ENCODE measurements at places on chromosomes 5 and 9.

- no peak for DNase-seq
These were observed 11.1 kb upstream of the S100Z start for GRCh38 chr5:76838481-76839261.

DNA sequence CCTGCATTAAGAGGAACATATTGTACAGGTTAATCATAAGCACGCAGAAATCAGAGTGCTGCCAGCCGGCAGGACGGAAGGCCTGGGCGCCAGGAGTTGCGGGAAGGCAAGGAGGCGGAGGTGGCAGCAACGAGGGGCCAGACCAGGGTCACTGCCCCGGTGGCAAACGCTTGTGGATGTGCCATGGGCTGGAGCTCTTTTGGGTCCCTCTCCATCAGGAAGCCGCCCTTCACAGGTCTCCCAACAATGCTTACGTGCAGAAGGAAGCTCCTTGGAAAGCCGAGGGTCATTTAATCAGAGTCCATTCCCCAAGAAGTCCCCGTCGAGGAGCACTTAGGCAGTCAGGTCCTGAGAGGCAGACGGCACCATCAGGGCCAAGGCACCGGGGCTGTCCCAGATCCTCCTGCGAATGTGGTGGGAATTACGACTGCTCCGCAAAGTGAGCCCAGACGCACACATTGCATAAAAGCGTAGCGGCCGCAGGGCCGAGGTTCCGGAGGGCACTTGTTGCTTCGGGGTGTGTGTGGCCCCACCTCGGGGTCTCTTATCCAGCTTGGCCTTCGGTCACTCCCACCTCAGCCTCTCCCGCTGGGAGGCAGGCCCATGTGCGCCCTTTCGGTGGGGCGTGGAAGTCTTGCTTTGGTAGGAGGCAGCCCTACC, 20.5 kb downstream of the MRPL36 start:
- no peak for DNase-seq

DNA sequence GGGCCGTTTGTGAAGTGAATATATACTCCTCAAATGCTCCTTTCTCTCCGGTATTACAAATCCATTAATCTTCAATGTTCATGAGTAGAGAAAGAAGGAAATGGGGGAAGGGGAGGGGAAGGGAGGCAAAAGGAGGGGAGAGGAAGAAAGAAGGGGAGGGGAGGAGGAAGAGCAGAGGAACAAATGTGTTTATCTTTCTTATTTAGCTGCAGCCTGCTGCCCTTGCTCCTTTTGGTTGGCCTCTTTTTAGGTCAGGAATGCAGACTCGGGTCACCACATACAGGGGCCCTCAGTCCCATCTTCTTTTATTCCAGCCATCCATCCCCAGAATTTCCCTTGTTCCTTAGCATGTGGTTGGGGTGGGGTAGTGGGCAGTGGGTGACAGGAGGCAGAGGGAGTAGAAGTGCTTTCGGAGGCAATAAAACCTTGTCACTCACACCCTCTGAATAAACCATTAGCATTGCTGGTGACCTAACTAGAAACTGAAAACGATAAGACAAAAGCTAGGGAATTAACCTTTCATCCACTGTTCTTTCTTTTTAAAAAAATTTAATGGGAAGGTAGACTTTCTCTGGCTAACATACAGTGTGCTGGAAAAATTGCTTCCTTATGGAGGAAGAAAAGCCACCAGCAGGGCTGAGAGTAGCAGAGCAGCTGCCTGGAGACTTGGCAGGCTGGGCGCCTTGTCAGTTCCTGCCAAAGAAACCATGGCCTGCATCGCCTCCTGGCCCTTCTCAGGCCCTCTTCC, 16.8 kb upstream of the PRLR start:
- no peak for DNase-seq

GRCh38 chr9:121368745-121369144, 1.3 kb downstream of the STOM start:
- DNase-seq: no peak

DNA sequence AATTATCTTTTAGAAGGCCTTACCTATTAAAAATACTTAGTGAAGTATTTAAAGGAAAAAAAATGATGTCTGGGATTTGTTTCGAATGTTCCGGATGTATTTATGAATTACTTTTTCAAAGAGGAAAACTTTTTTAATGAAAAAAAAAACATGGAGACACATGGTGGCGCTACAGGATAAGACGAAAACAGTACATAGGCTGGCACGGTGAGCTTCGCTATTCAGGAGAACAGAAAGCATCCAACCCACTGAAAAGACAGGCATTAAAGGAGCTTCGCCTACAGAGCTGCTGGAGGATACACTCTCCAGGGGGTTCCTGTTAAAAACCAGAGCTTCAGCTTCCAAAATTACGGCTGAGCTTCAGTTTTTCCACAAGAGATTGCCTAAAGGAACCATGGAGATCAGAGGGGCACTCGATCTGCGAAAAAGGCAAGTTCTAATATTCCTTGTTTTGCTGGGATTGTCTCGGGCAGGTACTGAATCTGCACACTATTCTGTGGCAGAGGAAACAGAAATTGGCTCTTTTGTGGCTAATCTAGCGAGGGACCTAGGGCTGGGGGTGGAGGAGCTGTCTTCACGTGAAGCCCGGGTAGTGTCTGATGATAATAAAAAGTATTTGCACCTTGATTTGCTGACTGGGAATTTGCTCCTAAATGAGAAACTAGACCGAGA, at the start of gene PCDHB14:
TSS of gene PCDHB14 (plus strand) at position 232 of the 672 bp plus-strand sequence. CDS start at position 395, 163 bp downstream.
- DNase-seq: no peak

DNA sequence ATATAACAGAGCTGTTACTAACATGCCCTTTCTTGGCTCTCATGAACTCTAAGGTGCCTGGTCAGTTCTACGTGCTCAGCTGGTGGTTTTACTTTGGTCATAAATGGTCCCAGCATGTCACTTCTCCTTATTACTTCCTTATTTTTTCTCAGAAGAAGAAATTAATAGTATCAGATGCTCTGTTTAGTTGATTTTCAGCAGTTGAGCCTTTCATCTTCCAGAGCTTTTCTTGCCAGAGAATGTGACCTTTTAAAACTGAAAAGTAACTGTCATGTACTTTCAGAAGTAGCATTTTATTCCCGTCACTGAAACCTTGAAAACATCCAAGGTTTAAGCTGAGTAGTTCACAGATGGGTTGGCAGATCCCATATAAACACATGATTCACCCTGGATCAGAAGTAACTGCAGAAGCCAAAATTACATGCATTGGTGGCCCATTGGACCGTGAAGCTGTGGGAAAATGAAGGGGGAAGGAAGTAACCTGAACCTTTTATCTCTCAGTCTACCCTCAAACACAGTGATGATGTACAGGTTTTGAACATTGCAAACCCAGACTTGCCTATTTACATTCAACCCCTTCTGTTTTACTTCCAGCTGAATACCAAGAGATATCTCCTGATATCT, 50.5 kb downstream of the HACD4 start:
- no peak for DNase-seq

- no peak for DNase-seq
These were observed 137.1 kb downstream of the ARL15 start for GRCh38 chr5:54173251-54173650.

GRCh38 chr9:16147726-16148125, 594.9 kb downstream of the CCDC171 start:
- no peak for DNase-seq

- no peak for DNase-seq
These were observed 1696.0 kb upstream of the WWC1 start for GRCh38 chr5:166595274-166595951.

GRCh38 chr5:180122875-180123274, 51.3 kb upstream of the RNF130 start:
- no peak for DNase-seq

DNA sequence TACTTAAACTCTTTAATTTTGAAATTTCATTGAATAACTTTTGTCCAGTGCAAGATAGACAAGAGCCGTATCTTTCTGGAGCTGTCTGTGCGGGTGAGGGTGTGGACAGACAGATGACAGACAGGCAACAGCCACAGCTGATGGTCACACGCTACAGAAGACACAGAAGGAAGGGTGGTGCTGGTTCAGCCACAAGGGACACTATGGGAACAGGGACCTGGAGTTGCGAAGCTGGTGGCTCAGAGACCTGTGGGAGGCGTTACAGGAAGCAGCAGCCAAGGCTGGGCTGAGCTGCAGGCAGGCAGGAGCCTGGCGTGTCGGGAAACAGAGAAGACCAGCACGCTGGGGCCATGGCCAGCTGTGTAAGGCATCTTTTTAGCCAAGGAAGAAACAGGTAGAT, 104.4 kb downstream of the WNK2 start:
- DNase-seq: no peak

GRCh38 chr5:154086641-154087040, 47.9 kb downstream of the MFAP3 start:
- no peak for DNase-seq

- no peak for DNase-seq
These were observed 22.9 kb downstream of the OR2V2 start for GRCh38 chr5:181170237-181170825.

DNA sequence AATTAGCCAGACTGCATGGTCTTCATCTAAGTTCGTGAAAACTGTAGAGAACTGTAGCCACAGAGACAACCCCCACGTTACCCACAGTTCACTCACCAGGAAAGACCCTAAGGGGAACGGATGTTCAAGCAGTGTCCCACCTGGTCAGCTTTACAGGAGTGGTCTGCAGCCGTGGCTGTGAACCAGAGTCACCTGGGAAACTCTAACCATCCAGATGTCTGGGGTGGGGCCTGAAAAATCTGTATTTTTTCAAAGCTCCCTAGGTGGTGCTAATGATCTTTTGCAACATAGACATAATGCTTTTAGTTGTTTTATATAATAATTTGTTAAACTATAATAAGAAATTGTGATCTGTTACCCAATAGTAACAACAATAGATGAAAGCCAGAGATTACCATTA, 47.7 kb upstream of the ANGPTL2 start:
- DNase-seq: no peak

GRCh38 chr9:91814753-91815152, 135.3 kb downstream of the ROR2 start:
- no peak for DNase-seq

DNA sequence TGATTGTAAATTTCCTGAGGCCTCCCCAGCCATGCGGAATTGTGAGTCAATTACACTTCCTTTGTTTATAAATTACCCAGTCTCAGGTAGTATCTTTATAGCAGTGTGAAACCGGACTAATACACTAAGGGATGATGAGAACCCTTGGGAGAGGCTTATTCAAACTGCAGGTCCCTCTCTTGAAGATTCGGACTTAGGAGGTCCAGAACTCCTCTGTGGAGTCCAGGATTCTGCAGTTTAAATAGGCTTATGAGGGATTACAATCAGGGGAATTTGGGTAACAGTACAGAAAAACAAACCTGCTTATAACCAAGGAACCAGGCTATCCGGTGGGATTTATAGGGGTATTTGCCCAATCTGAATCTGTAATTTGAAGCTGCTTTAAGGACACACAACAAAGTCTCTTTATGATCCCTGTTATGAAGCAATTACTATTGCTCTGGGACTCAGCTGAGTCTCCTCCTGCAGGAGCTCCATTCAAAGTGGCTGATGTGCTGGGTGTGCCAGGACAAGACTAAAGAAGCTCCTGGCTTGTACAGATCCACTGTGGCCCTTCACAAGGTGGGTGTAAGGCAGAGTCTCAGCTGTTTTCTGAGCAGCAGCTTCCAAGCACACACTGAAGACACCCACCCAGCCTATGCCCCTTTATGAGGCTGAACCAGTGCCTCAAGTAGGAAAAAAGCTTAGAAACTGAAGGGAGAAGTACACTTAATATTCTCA, 41.8 kb upstream of the LHFPL2 start:
- DNase-seq: no peak

- DNase-seq: no peak
These were observed 52.9 kb downstream of the MAPKAP1 start for GRCh38 chr9:125654121-125654520.

DNA sequence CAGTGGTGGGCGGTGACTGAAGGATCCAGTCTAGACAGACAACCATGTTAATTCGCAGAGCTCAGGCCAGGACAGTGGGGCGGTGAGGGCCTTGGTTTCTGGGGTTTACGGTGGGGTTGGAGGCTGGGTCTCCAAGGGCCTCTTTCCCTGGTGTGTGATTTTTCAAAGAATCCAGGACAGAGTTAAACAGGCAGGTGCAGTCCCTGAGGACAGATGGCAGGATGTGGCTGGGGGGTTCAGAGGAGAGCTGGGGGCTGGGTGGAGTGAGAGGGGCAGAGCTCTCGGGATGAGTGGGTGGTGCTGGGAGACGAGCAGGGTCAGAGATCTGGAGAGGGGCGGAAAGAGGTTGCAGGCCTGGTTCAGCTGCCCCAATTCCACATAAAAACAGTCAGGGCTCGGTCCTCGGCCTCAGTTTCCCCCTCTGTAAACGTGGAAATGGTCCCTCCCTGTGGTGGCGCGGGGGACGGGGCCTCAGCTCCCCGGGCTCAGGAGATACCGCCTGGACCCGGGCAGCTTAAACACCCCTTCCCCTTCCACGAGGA, 145.9 kb downstream of the GAPVD1 start:
- no peak for DNase-seq

DNA sequence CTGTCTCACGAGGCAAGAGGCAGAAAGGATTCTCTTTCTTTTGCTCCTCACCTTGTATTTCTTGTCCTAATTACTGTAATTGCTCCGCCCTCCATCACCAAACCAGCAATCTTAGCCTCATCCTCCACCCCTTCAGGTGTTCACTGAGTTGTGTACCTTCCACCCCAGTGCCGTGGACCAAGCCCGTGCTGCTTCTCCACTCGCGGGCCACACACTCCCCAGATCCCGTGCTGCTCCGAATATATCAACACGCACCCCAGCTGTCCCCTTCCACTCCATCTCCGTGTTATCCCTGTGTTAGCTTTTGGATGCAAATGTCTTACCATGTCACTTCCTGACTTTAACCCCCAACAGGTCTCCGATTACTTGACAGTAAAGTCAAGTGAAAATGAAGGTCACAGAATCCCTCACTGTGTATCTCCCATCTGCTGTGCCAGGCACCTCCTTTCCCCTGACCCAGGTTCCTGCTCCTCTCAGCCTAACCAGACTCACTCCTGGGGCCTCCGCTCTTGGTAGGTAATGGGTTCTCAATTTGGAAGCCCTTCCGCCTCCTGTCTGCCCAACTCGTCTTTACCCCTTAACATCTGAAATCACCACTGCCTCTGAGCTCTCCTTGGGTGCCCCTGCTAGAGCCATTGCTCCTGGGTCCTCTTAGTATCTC, 320.2 kb downstream of the MED10 start:
- DNase-seq: no peak

- DNase-seq: no peak
These were observed 26.6 kb downstream of the ROPN1L start for GRCh38 chr5:10468256-10468655.

DNA sequence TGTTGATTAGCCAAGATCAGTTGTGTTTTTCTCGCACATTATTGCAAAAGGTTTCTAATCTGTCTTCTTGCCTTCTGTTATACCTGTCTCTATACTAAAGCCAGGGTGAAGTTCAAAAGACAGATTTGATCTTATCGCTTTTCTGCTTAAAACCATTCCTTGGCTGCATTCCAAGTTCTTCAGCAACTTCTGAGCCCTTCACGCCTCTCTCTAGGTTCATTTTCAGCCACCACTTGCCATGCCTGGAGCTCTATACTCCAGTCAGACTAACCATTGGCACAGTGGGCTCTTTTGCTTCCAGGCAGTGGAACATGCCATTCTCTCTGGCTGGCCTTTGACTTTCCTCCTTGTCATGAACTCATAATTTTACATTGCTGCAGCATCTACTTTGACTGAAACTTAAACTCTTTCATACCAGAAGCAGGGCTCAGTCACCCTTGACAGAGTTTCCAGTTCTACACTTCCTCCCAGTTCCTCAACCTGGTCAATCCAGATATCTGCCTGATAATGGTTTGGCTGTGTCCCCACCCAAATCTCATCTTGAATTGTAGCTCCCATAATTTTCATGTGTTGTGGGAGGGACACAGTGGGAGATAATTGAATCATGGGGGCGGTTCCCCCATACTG, 114.4 kb downstream of the SLC12A2 start:
- DNase-seq: no peak

GRCh38 chr9:100689635-100690034, 111.8 kb downstream of the CAVIN4 start:
- no peak for DNase-seq
